ENCODE measurements at places on chromosomes 6 and 20. TPM values are rescaled to one million over a fixed set of nuclear protein-coding genes. Genes with fewer than 3 reads are reported as not detected.
A peak's percentile ranks its signal among the peaks of the same experiment; 100 is the strongest.

DNA sequence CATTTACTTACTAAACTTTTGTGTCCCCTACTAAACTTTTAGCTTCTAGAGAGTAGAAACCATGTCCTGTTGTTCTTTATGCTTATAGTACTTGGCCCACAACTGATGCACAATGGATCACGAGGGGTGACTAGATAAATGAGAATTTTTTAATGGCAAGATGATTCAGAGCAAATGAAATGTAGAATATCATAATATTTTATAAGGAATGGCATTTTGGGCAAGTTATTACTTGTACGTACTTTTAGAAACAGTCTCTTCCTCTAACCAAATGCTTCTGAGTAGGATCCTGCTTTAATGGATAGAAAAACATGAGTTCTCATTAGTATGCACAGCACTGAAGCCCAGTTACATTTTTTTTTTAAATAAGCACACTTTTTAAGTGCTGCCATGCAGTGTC is 336.3 kb downstream of the NRN1 start:
- H3K4me1 ChIP-seq: no peaks in the 10 kb centered on the region
- no peak for DNase-seq
- no peak overlapping the region for H3K27ac ChIP-seq
- H3K4me3 ChIP-seq: no peak overlapping the region

ARFGEF3 gene
- 7.3 TPM for polyA plus RNA-seq

DNA sequence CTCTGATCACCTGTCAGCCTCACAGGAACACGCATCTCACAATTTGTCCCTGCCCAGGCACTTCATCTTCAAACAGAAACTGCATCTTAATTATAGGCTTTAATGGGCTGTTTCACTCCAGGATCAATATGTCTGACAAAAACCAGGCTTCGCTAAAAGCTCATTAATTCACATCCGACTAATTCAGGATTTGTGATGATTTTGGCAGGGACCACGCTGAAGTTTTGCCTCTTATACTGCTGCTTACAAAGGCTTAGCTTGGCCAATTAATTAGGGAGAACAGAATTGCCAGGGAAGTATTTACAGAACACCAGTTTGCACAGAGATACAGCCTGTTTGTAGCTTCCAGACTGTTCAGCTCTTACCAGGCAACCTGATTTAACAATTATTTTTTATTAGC is 541.0 kb upstream of the SPTLC3 start:
- H3K27ac ChIP-seq: no peak overlapping the region
- no peaks in the 10 kb centered on the region for H3K36me3 ChIP-seq
- DNase-seq: no peak
- no peaks in the 10 kb centered on the region for H3K27me3 ChIP-seq

DNA sequence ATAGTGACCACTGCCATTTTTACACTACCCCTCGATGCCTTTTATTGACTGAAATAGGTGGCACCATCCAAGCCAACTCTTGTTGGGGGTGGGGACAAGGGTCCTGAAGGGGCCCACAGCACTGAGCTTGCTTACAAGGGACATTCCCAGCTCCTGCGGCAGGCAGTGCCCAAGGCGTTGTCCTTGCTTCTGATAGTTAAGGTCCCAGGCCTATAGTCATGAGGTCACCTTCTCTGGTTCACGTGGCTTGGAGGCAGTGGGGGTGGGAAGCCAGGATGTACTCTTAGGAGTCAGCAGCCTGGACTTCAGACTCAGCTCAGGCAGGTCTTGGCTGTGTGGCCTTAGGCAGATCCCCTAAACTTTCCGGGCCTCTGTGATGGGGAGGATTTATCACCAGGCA is 48.6 kb downstream of the TOX2 start:
- H3K27me3 ChIP-seq: no peaks in the 10 kb centered on the region
- H3K36me3 ChIP-seq: no peaks in the 10 kb centered on the region
- no peak overlapping the region for H3K27ac ChIP-seq
- no peak overlapping the region for H3K4me3 ChIP-seq
- H3K4me1 ChIP-seq: no peaks in the 10 kb centered on the region
- DNase-seq: peak; percentile 42

MYT1 gene
- 2.6 TPM for polyA plus RNA-seq

GRCh38 chr6:32164295-32164694 is at the start of gene EGFL8:
Gene EGFL8 (plus strand): TSS chr6:32164595. CDS start chr6:32166166, 1,571 bp downstream.
- peaks cover 15% of the 10 kb centered on the region for H3K4me1 ChIP-seq
- H3K36me3 ChIP-seq: peaks cover 56% of the 10 kb centered on the region
- H3K27ac ChIP-seq: no peak within 1 kb of the TSS
- H3K4me3 ChIP-seq: no peak within 1 kb of the TSS
- DNase-seq: no peak
- no peaks in the 10 kb centered on the region for H3K27me3 ChIP-seq

GRCh38 chr6:111456208-111456607 is 26.8 kb downstream of the REV3L start:
- no peak overlapping the region for H3K4me3 ChIP-seq
- peaks cover 4% of the 10 kb centered on the region for H3K36me3 ChIP-seq
- H3K4me1 ChIP-seq: no peaks in the 10 kb centered on the region
- H3K27me3 ChIP-seq: no peaks in the 10 kb centered on the region
- H3K27ac ChIP-seq: no peak overlapping the region
- DNase-seq: no peak

SAMD3 gene
- 3.6 TPM for polyA plus RNA-seq

DNA sequence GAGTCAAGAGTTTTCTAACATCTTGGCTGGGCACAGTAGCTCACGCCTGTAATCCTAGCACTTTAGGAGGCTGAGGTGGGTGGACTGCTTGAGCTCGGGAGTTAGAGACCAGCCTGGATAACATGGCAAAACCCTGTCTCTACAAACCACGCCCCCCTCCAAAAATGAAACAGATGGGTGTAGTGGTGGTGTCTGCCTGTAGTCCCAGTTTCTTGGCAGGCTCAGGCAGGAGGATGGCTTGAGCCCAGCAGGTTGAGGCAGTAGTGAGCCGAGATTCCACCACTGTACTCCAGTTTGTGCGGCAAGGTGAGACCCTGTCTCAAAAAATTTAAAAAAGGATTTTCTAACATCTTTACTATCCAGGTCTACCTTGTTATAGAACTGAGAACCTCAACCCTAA is 22.0 kb downstream of the FAM8A1 start:
- DNase-seq: no peak
- no peaks in the 10 kb centered on the region for H3K27me3 ChIP-seq
- H3K36me3 ChIP-seq: peaks cover 43% of the 10 kb centered on the region
- no peak overlapping the region for H3K4me3 ChIP-seq
- H3K27ac ChIP-seq: no peak overlapping the region
- no peaks in the 10 kb centered on the region for H3K4me1 ChIP-seq

DNA sequence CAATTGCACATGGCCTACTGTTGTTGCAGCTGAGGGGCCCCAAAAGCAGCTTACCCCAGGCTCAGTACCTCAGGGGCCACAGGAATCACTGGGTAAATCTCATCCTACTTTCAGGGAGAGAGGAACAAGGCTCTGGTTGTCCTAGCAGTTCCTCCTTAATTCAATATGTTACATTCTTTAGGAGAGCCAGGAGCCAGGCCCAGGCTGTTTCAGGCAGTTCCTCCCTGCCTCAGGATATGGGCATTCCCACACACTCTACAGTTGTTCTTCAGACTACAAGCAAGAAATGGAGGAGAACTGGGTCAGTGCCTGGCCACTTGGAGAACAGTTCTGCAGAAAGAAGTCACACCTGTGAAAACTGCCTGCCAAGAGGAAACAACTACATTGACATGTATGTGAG is 9.6 kb upstream of the BTN3A2 start:
- H3K27ac ChIP-seq: no peak overlapping the region
- no peak overlapping the region for H3K4me3 ChIP-seq
- no peaks in the 10 kb centered on the region for H3K27me3 ChIP-seq
- no peaks in the 10 kb centered on the region for H3K36me3 ChIP-seq
- no peak for DNase-seq

GRCh38 chr6:42175860-42176259 is 2.7 kb downstream of the GUCA1A start:
- H3K4me3 ChIP-seq: no peak overlapping the region
- peaks cover 5% of the 10 kb centered on the region for H3K4me1 ChIP-seq

C20orf96 gene
- 12.0 TPM for polyA plus RNA-seq

SRMS gene
- 0.16 TPM for polyA plus RNA-seq

EPPIN gene
- not detected for polyA plus RNA-seq

- peaks cover 7% of the 10 kb centered on the region for H3K36me3 ChIP-seq
- DNase-seq: no peak
Measured at GRCh38 chr20:13059398-13060136, 50.8 kb downstream of the SPTLC3 start.

GRCh38 chr20:5492937-5493336 is 176.2 kb upstream of the PROKR2 start:
- no peak overlapping the region for H3K27ac ChIP-seq
- no peak overlapping the region for H3K4me3 ChIP-seq
- DNase-seq: no peak
- no peaks in the 10 kb centered on the region for H3K4me1 ChIP-seq

ZCCHC3 gene
- 28.1 TPM for polyA plus RNA-seq

DNA sequence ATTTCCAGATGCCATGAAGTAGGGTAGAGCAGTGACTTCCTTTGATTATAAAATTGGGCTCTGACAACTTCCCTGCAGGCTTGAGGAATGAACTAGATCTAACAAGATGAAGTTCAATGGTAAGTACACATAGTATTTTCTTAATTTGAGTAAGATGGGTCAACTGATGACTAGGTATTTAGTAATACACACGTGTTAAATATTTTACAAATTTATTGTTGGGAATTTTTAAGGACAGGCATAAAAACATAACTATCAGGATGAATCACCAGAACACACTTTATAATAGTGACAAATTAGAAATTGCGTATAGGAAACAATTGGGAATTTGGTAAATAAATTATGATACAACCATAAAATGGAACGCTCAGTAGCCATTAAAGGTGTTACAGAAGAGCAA is 762.4 kb upstream of the SLC35B3 start:
- DNase-seq: no peak
- no peak overlapping the region for H3K4me3 ChIP-seq
- no peak overlapping the region for H3K27ac ChIP-seq
- no peaks in the 10 kb centered on the region for H3K4me1 ChIP-seq
- H3K27me3 ChIP-seq: no peaks in the 10 kb centered on the region

DNA sequence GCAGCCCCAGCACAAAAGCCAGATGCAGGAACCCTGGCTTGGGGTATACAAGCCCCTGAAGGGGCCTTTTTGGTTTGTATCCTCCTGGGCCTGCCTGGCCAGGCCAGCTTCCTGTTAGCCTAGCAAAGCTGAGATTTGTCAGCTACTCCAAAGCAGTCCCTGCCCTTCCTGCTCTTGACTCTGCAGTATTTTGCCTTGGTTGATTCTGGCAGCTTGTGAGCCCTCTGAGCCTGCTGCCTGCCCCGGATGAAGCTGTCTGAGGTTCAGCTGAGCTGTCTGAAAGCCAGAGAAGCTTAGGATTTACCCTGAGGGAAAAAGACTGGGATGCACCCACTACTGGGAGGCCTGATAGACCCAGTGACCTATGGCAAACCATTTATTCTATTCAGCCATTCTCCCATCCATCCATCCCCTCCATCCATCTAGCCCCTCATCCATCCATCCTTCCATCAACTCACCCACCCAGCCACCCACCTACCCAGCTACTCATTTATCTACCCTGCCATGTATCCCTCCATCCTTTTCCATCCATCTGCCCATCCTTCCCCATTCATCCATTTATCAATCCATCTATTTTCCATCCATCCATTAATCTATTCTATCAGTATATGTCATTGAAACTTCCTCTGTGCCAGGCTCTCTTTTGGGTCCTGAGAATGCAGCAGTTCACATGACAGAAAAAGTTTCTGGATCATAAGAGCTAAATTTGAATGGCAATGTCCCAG is 307.5 kb downstream of the DHX35 start:
- no peaks in the 10 kb centered on the region for H3K27me3 ChIP-seq
- no peaks in the 10 kb centered on the region for H3K36me3 ChIP-seq
- no peak overlapping the region for H3K27ac ChIP-seq
- no peak for DNase-seq
- H3K4me1 ChIP-seq: no peaks in the 10 kb centered on the region

Measured in large intestine (tissue), 12 donors.